ENCODE measurements at places on chromosomes 16 and 17.

DNA sequence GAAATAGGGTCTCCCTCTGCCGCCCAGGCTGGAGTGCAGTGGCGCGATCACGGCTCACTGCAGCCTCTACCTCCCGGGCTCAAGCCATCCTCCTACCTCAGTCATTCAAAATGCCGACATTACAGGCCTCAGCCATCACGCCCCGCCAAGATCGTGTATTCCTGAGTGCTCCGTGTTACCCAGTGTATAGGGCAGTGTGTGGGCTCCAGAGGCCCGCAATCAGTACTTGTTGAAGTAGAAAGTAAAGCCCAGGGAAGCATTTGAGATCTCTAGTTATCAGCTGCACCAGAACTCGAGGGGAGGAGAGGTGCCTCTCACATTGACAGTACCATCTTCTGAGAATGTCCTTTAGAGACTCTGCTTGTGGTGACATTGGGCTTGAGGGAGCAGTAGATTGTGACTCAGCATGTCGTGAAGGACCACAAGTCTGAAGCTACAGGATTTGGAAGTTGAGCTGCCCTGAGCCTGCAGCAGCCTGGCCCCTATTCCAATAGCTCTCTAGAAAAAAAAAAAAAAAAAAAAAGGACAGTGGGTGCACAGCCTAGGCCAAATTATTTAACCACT, 1.1 kb upstream of the PRPSAP1 start:
- DNase-seq: peak; percentile 84

DNA sequence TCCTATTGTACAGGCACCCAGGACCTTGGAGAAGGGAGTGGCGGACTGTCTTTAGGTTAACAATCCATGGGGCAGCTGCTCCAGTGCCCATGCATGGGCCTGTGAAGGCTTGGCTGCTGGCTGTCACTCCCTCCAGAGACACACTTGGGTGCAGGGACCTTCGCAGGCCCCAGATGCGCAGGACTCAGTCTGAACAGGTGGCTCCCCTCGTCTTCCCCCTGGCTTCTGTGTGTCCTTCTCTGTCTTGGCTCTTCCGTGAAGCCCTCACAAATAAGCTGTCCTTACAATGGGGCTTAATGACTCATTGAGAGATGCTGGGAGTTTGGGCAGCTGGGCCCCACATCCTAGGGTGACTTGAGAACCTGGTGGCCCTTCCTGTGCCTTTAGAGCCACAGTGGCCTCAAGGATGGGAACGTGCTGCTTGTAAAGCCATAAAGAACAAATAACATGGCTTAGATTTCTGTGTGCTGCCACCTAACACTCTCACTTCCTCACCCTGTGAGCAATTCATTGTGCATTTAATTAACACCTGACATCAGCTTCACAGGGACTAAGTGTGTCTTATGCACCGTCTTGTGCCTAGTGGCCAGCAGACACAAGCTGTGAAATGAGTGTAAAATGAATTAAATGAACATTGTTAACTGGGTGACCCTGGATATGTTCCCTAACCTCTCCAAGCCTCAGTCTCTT, 340.7 kb downstream of the SNX29 start:
- DNase-seq: no peak

- DNase-seq: no peak
Measured at GRCh38 chr16:49745311-49745747, 110.6 kb downstream of the ZNF423 start.

DNA sequence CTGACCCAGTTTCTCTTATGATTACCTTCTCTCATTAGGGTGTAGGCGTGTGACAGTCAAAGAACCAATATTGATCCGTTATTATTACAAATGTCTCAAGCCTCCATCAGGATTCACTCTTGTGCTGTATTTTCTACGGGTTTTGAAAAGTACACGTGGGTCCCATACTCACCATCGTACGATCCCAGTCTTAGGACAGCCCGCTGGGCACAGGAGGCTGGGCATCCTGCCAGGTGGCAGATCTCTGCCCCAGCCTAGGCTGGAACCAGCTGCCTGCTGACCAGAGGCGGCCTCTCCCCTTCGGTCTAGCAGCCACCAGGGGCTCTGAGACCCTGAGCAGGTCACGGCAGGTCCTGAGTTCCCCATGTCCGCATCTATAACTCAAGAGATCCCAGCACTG, 2.0 kb upstream of the METRNL start:
- no peak for DNase-seq

DNA sequence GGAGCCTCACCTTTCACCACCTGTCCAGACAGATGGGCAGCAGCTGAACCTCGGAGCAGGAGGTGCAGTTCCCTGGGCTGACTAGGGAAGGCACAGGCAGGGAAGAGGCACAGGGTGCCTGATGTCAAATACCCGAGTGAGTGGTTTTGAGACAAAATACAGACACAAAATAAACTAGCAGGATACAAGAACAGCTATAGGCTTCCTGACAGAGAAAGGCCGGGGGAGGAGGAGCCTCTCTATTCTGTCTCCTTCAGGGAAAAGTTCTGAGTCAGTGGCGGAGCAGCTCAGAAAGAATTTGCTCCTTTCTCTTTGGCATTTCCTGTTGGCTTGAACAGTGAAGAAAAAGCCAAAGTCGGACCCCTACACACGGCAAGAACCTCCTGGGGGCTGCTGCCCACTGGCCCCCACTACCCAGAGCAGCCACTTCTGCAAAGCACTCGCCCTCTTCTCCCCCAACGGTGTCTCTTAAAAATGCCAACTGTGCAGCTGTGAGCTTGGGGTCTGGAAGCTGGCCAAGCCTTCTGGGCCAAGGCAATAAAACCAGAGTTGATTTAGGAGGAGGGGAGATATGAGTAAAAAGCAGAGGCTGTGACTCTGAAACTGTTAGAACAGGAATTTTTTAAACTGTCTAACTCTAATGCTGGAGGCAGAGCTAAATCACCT, 14.4 kb upstream of the FAAP100 start:
- DNase-seq: no peak

DNA sequence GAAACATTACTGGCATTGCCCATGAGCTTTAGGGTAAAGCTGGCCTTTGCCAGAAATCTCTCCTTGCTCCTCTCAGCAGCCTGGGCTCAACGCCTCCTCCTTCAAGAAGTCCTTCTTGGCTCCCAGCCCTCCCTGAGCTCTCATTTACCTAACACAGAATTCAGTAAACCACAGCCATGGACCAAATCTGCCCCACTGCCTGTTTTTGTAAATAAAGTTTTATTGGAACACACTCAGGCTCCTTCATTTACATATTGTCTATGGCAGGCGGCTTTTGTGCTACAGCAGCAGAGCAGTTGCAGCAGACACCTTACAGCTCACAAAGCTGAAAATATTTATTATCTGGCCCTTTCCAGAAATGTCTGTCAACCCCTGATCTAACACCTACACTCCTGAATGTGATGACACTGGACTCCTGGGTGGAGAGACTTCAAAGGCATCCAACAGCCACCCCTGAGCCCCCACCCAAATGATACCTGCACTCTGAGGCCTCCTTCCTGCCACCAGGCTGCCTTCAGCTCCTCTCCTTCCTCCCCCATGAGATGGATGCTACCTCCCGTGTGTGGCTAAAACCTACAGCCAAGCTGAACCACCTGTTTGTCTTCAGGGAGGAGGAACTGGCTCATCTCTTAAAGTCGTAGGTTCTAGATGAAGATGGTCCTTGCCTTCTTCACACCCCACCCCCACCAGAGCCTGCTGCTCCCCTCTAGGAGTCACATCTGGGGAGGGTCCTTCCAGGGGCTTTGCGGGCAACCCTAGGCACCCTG, 41.6 kb downstream of the PIMREG start:
- no peak for DNase-seq

- DNase-seq: no peak
Measured at GRCh38 chr16:50371936-50372595, 3.3 kb upstream of the BRD7 start.

GRCh38 chr16:77297996-77298395, 98.8 kb downstream of the SYCE1L start:
- no peak for DNase-seq

- DNase-seq: no peak
Measured at GRCh38 chr17:82458885-82459424, 414 bp downstream of the NARF start.

- no peak for DNase-seq
Measured at GRCh38 chr16:4097826-4098240, 18.4 kb downstream of the ADCY9 start.

DNA sequence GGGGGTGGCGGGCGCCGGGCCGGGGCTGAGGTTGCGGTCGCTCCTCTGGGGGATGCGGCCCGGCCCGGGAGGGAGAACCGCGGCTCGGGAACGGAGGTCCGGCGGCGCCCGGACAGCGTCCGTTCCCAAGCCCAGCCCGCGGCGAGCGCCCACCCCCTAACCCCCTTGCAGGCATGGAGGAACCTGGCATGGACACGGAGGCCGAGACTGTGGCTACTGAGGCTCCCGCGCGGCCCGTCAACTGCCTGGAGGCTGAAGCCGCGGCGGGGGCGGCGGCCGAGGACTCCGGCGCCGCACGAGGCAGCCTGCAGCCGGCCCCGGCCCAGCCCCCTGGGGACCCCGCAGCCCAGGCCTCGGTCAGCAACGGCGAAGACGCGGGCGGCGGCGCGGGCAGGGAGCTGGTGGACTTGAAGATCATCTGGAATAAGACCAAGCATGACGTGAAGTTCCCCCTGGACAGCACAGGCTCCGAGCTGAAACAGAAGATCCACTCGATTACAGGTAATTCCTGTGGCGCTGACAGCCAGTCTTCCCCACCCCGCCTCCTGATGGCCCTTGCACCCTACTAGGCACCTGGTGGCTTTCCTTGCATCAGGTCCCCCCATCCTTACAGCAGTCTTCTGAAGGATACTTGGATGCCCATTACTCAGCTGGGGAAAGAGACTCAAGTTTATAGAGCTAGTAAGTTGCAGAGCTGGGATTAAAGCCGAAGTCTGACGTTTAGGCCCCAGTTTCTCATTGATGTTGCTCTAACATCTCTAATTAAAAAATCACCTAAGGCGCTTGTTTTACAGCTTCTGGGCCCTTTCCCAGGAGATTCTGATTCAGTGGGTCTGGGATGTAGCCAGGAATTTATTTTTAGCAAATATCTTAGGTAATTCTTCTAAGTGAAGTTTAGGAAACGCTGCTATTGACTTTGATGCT, 514 bp downstream of the UBFD1 start:
- peak; percentile 2 for DNase-seq

DNA sequence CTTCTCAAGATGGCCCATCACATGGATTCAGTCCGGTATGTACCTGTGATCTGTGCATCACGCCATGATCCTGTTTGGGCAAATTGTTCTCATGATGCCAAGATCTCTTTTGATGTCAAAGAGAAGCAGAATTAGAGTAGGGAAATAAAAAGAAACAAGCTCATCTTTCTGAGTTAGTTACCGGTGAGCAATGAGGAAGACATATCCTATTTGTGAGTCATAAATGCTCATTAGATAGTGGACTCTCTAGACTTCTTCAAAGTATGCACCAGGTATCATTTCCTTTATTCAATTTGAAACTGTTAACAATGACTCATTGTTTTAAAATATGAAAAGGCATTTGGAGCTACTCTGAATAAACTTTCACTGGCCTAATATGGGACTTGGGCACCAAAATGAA, 8.0 kb upstream of the KRTAP4-12 start:
- no peak for DNase-seq

- peak; percentile 35 for DNase-seq
Measured at GRCh38 chr17:77772461-77772897, 186.0 kb upstream of the TNRC6C start.

GRCh38 chr17:34126965-34127364, 128.1 kb upstream of the CCL2 start:
- DNase-seq: no peak

DNA sequence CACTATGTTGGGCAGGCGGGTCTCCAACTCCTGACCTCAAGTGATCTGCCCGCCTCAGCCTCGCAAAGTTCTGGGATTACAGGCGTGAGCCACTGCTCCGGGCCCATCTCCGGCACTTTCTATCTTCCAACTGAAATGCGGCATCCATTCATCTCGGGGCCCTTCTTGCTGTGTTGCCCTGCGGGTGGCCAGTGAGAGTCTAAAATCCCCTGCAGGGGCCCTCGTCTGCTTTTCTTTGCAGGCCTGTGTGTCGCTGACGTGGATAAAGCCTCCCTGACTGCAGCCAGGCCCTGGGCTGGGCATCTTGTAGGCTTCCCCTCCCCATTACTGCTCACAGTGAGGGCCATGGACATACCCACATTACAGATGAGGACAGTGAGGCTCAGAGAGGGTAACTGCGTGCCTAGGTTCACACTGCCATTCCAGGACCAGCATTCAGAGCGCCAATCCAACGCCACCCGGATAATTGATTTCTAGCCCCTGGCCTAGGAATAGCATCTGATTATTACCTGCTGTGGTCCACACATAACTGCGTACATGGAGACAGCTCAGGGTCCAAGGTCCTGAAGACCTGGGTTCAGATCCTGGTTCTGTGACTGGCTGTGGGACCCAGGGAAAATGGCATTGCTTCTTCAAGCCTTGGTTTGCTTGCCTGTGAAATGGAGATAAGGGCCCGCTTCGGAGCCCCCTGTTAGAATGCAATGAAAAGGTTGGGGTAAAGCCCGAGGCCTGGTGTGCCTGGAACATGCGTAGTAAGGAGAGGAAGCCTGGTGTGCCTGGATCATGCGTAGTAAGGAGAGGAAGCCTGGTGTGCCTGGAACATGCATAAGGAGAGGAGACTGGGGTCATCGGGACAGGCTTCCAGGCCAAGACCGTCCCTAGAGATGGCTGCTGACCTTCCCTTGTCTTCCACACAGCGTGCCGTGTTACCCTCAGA, 25.0 kb downstream of the CRISPLD2 start:
- DNase-seq: no peak

- DNase-seq: no peak
Measured at GRCh38 chr16:25812215-25812614, 120.5 kb downstream of the HS3ST4 start.

DNA sequence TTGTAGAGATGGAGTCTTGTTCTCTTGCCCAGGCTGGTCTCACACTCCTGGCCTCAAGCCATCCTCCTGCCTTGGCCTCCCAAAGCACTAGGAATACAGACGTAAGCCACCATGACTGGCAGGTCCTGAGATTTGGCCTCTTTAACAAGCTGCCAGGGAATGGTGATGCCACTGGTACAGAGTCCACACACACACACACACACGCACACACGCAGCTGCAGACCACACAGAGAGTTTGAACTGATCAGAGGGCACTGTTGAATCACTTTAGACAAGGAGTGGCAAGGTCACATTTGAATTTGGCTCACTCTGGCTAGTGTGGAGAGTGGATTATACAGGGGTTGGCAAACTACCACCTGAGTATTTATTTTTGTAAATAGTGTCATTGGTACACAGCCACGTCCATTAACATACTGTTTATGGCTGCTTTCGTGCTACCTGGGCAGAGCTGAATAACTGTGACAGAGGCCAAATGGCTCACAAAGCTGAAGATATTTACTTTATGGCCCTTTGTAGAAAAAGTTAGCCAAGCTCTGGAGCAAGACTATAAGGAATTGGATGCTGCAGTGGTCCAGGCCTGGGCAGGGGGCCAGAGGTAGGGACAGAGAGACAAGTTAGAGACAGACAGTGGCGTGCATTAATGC, 9.9 kb downstream of the ITPRIPL2 start:
- no peak for DNase-seq

- DNase-seq: no peak
Measured at GRCh38 chr16:66026211-66026610, 340.3 kb upstream of the CDH5 start.

GRCh38 chr16:81937305-81938038, 73.8 kb downstream of the SDR42E1 start:
- no peak for DNase-seq

- DNase-seq: no peak
Measured at GRCh38 chr17:65123757-65124675, 13.2 kb upstream of the RGS9 start.
